T-helper 22 cell (primary cell): ENCODE measurements at places on chromosomes 2 and 18.

- DNase-seq, result no peak
Measured at GRCh38 chr2:204175552-204176271, 239.1 kb downstream of the ICOS start.

- no peak for DNase-seq
Measured at GRCh38 chr2:238484522-238485452, 58.1 kb downstream of the ASB1 start.

DNA sequence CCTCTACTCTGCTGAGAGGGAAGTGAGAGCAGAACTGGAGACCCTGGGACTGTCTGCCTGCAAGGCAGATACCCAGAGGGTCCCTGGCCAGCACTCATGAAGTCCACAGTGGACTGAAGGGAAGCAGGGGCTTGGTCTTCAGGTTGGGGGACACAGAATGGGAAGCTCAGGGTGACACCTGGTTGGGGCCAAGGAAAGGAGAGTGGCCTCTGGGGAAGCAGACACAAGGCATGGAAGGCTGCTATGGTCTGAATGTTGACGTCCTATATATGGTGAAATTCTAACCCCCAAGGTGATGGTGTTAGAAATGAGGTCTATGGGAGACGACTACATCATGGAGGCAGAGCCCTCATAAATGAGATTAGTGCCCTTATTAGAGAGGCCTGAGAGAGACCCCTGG lies 69.3 kb downstream of the MRO start:
- no peak for DNase-seq

DNA sequence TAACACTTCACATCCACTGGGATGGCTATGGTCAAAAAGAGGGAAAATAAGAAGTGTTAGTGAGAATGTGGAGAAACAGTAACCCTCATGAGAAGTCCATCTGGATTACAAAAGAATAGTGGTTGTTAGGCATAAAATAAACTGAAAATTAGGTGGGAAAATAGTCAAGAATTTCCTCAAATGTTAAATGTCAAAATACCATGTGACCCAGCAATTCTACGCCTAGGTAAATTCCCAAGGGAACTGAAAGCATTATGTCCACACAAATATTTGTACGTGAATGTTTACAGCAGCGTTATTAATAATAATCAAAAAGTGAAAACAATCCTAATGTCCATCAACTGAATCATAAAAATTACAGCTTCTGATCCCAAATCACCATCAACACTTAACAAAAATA lies 11.0 kb downstream of the WDR33 start:
- no peak for DNase-seq

DNA sequence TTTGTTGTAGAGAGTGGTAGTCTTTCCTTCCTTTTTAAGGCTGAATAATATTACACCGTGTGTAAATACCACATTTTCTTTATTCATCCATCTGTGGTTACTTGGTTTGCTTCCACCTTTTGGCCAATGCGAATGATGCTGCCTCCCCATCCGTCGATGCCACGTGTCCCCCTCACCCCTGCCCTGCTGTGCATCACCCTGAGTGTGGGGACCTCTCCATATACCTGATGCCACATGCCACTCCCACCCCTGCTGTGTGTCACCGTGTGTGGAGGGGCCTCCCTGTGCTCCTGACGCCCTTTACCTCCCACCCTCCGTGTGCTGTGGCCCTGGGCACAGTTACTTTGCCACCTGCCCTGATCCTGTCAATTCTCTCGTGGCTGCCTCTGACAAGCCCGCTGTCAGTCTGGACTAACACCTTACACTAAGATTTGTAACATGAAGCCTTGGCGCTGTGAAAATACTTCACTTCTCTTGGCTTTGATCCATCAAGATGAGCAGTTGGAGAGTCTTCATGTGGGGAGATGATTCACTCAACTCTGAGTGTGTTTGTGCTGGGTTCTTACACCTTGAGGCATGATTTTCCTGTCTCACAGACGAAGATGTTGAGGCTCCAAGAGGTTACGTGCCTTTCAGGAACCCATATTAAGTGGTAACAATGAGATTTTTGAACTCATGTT lies 234.0 kb downstream of the ZNF407 start:
- DNase-seq, result no peak

GRCh38 chr2:7609556-7609955 lies 692.3 kb downstream of the RNF144A start:
- DNase-seq, result no peak

DNA sequence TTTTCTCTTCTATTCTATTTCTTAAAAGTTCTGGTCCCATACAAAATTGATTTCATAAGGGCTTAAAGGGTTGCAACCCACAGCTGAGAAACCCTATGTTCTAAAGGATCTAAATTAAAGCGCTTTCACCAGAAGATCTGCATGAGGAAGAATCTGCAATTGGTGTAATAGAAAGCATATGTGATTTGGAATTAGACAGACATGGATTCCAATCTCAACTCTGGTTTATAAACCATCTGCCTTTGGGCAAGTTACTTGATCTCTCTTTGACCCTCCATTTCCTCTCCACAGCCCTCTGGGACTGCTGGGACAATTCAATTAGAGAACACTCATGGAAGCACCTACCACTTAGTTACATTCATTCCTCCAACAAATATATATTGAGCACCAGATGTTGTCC lies 178.7 kb downstream of the ANTXR1 start:
- no peak for DNase-seq

DNA sequence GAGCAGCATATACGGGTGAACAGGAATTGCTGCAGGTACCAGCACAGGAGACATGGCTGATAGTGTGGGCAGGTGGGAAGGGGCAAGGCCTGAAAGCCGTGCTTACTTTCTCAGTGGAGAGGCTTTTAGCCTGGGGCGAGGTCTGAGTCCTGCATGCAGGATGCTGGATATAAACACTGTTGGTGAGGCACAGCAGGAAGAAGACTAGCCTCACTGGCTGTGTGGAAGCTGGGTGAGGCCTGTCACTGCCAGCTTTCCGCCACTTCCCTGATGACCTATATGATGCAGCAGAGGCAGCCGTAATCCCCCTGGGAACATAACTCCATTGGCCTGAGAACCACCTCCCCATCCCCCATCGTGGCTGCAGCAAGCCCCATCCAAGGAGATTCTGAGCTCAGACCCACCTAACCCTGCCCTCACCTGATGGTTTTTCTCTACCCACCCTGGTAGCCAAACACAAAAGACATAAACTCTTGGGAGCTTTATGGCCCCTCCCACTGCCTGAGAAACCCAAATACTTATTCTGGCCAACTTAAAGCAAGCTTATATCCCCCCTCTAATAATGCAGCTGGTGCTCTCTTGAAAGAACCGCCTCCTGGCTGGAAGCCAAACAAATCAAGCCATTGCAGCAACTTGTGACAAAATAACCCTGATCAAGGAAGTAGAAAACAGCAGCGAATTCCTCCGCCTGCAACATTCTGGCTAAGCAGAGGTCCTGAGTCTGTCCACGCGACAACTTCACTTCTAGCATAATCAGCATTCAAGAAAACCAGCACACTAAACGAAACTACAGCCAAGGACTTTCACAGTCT lies 54.6 kb upstream of the DSC1 start:
- no peak for DNase-seq
